ENCODE measurements at places on chromosomes 2 and 18.

DNA sequence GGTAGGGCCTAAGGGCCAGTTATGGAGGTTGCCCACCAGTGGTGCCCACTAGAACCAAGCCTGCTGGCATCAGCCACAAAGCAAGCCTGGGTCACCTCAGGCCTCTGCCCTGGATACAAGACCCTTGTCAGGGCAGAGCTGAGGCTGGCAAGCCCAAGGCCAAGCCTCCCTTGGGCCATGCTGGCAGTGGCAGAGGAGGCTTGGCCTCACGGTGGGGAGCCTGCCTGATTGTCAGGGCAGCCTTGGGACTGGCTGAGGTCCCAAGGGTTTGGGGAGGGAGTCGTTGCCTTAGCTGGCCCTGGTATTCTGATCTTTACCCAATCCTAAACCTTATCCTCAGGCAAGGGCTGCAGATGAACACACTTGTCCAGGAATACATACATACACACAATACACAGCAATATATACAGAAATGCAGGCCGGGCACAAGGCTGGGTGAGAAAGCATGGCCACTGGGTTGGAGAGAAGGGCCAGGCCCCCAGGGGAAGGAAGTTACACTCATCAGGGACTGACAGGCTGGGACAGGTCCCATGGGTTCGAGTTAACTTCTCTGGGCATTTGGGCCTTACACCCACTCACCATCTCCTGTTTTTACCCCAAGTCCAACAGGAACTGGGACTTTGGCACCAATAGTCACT, 21.0 kb downstream of the CCT7 start:
- DNase-seq, result no peak

GRCh38 chr2:178119179-178119922, 7.1 kb downstream of the RBM45 start:
- no peak for DNase-seq

DNA sequence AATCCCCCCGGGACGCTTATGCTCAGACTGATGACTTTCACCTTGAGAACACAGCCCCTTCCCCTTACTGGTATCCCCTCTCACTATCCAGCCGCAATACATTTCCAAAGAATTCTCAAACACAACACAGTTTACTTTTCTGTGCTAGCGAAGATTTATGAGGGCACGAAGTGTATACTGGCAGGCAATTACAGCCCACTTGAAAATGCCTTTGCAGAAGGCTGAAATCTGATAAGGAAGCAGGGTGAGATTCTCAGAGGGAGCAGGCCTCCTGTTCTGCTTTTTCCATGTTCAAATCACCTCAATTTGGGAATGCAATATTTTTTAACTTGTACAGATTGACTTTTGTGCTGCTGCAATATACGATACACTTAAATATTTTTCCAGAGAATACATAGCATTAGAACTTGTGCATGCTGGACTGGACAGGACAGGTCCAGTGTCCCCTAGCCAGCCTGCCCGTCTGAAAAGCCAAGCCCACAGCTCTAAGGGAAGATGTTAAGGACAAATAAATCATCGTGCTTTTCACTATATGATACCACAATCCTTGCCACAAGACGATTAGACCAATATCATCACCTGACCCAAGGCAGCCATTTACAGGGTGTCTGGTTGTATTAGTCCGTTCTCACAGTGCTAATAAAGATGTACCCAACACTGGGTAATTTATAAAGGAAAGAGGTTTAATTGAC, 262.1 kb downstream of the EPHA4 start:
- no peak for DNase-seq

- DNase-seq, result no peak
Observed at GRCh38 chr2:226420646-226421045, 379.0 kb downstream of the IRS1 start.

DNA sequence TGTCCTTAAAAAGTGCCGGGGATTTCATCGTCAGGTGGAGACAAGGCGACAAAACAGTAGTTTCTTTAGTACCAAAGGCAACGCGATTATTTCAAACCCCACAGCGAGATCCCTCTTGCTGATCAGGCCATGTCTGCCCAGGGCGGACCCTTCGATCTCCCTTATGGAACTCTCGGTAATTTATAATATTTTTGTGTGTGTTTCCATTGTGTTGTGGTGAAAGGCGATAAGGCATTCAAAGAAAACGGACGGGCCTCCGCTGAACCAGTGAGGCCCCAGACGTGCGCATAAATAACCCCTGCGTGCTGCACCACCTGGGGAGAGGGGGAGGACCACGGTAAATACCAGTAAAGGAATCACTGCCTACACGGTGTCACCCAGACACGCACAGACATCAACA, 1.4 kb upstream of the GAD1 start:
- DNase-seq, result no peak

GRCh38 chr18:9994026-9994570, 80.3 kb downstream of the VAPA start:
- no peak for DNase-seq

DNA sequence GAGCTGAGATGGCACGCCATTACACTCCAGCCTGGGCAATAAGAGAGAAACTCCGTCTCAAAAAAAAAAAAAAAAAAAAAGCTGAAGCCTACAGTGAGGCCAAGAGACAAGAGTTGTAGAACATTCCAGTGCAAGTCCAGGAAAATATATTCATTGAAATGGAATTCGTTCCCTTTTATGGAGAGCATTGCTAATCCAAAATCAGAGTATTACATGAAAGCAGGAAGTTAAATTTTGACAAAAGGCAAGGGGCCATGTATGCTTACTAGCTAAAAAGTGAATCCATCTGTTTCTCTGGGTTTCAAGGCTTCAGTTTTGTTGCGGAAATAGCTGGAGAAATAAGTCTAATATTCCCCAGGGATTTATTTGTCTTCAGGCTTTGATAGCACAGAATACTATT, 471.7 kb downstream of the THSD7B start:
- DNase-seq, result peak; percentile 92

DNA sequence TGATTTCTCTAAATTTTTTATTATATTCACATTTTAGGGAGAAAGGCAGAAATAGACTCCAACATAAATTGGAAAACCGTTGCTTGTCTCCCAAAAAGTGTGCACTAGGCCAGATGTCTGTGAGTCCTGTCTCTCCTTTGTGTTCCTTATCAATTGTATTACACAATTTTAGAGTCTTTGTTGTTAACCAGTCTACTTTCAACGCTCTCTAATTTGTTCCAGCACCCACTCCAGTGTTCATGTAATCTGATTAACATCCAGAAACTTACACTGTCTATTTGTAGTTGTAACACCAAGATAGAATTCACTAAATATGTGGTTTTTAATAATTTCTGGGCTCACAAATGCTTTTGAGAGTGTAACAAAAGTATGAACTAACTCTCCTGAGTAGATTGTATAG, 195.6 kb downstream of the FSIP2 start:
- no peak for DNase-seq

- no peak for DNase-seq
Observed at GRCh38 chr2:198287706-198288105, 483.3 kb downstream of the PLCL1 start.
